ENCODE measurements at places on chromosomes 2 and 18.

- no peak for DNase-seq
These were observed 18.4 kb upstream of the CNDP2 start for GRCh38 chr18:74477771-74478170.

DNA sequence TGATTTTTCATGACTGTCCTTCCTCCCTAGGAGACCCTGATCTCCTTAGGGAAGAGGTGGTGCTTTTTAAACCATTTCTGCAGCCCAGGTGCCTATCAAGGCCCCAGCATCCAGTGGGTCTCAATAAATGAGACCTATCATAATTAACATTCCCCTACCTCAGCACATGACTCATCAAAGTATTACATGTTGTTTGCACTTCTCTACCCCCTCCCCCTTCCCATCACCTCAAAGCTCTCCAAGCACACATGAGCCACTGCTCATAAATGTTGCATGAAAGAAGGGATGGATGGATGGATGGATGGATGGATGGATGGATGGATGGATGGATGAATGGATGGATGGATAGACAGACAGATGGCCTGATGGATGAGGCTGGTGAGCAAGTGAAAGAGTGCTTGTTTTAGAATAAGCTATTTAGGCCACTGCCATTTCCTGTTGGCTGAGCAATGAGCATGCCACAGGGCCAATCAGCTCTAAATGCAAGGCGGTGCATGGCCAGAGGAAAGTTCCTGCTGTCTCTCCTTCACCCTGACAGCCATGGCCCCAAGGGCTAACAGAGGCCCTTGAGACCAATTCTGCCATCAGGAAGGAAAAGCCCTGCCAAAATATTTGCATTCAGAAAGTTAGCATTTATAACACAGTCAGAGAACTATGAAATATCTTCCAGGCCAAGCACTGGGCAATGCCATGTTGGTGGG lies 20.9 kb upstream of the STEAP3 start:
- DNase-seq: no peak

GRCh38 chr2:183993052-183993451 lies 605.3 kb upstream of the ZNF804A start:
- DNase-seq: no peak

DNA sequence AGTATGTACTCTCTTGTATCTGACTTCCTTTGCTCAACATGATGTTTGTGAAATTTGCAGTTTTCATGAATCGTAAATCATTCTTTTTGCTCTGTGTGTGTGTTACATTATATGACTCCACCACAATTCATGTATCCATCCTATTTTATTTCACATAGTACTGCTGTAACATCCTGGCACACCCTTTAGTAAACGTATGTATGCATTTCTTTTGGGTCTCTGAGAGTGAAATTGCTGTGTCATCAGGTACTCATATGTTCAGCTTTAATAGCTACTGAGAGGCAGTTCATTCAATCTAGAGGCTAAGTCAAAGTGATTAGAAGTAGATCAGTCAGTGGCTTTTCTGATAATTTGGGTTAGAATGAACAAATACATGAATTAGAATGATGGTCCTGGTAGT lies 118.8 kb downstream of the ESCO1 start:
- no peak for DNase-seq

- no peak for DNase-seq
These were observed 37.1 kb downstream of the SULT1C2 start for GRCh38 chr2:108325756-108326155.

DNA sequence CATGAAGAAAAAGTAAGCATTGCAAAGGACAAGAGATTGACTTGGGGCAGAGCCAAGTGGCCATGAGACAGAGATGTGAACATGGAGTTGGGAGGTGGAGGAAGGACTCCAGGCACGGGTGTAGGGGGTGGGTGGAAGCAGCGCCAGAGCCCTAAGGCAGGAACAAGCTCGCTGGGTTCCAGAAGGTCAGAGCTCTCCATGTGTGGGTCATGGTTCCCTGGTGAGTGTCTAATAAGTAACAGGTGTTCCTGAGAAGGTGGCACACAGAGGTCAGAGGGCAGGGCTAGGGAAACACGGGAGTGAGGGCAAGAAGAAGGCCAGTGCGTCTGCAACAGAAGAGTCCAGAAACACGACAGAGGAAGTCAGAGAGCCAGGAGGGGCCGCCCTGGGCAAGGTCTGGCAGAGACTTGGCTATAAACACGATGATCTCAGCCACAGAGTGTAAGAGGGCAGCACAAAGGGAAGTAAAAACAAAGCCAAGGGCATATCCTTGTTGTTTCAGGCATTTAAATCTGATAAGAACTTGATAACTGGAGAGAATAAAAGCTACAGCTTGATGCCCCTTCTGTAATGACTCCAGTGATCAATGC lies 260.8 kb downstream of the TGIF1 start:
- no peak for DNase-seq

- DNase-seq: no peak
These were observed 681.1 kb upstream of the FANCL start for GRCh38 chr2:58922245-58922644.

DNA sequence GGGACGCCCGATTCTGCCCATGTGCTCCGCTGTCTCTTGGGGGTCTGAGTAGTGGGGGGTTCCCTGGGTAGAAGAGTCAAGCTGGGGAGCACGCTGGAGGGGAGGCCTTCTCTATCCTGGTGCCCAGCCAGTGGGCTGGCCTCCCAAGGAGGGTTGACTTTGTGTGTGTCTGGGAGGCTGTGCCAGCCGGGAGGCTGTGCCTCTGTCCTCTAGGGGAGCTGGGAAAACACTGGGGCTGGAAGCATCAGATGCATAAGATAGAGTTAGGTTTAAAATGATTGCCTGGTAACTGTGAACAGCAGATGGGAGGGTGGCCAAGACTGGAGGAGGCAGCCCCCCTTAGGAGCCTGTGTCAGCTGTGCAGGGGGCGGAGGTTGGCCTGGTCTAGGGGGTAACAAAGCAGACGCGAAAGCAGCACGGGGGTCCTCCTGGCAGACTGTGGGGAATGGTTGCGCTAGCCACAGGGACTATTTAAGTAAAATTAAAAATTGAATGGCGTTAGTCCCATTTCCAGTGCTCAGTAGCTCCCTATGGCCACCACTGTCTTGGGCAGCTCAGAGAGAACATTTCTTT lies 1.3 kb downstream of the ING5 start:
- no peak for DNase-seq

GRCh38 chr18:7711495-7711894 lies 144.4 kb downstream of the PTPRM start:
- no peak for DNase-seq

- no peak for DNase-seq
These were observed 263.9 kb upstream of the UBE2E3 start for GRCh38 chr2:180716186-180717180.

DNA sequence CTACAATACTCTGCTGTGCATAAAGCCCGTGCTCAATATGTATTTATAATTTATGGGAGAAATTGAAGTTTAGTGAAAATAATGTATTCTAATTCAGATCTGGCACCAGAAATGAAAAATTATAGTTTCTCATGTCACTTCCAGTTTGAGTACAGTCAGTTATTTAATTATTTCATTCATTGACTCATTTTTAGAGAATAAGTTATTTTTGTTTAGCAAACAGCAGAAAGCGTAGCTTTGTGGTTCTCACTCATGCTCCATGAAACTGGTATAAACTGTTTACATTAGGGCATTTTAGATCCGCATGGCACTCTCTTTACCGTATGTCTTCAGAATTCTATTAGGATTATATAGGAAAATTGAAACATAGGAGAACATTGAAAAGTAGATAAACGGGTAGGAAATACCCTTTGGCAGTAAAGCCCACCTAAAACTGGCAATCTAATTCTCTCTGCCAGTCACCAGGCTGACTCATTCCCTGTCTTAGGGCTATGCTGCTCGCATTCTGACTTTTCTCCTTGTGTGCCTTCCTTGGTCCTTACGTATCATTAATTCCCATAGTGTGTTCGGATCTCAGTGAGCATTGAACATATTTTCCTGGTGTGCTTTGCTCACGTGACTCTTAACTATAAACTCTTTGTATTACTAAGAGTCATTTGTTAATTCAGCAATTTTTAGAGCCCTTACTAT lies 106.0 kb downstream of the ZNF236 start:
- no peak for DNase-seq

DNA sequence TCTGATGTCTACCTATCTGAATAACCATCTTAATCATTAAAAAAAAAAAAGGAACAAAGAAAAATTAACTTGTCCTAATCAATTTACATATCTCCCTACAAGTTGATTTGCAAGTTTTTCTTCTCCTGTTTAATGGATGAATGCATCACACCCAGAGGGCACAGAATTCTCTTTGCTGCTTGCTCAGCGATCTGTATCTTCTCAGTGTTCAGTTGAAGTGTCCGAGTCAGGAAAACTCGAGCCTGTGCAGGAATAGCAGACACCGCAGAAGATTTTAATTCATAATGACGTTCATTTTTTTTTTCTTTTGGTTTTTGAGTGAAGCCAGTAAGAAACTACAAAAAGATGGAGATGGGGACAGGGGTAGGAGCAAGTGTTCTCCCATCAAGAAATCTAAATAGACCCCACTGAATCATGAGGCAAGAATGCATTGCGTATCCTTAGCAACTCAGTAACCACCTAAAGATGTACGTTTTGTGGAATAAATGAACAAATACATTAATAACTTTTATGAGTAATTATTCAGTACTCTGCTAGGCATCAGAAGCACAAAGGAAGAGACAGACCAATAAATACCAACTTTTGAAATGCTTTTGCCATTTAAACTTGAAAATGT lies 675.5 kb downstream of the LRP1B start:
- no peak for DNase-seq

DNA sequence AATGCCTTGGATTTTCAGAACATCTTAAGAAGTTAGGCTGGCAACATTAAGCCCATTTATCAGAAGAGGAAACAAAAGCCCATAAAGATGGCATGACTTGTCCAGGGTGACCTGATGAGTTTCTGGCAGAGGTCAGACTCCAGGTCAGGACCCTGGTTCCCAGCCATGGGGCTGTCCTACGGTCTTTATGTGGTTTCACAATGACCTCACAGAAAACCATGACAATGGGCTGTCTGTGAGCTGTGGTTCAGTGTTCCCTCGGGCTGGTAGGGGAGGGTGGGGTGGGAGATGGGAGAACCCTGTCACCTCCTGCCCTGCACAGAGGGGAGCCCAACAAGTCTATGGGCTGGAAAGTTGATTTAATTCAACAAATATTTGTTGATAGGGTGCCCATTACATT lies 101.8 kb downstream of the LOXHD1 start:
- no peak for DNase-seq

GRCh38 chr2:85012431-85012830 lies 41.5 kb downstream of the KCMF1 start:
- no peak for DNase-seq
